Femur (tissue), 1 donor: ENCODE measurements at places on chromosomes 6 and 20.

DNA sequence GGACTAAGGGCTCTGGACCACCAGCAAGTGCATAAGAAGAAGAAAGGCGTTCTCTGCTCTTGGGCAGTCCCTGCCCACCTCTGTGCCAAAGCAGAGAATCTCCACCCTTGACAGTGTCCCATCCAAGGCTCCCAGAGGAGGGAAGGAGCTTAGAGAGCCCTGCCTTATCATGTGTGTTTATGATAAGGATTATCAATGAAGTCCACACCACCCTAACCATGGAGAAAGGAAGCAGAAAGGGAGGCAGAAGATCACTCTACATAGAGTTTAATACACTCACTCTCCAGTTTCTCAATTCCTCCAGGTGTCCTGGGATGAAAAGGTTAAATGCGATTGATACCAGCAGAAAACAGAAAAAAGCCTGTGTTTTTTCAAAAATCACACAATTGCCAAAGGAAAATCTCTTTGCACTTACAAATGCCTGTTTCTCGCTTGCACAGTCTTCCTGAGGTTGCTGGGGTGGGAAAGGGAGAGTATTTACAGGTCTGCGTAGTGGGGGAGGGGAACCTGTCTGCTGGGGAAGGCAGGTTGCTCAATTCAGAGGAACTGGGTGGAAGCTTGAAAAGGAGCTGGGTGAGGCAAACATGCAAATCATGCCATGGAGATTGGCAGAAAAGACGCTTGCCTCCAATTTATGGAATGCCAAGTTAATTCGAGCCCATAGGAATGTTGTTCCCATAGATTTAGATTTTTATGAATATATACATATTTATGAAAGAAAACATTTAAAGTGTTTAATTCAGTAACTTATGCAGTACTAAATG is 104.0 kb downstream of the EYA2 start:
- DNase-seq: no peak

GRCh38 chr6:56334937-56335336 is 87.6 kb upstream of the COL21A1 start:
- DNase-seq: no peak

- DNase-seq: no peak
Observed at GRCh38 chr6:124963416-124963785, 1.2 kb downstream of the RNF217 start.

DNA sequence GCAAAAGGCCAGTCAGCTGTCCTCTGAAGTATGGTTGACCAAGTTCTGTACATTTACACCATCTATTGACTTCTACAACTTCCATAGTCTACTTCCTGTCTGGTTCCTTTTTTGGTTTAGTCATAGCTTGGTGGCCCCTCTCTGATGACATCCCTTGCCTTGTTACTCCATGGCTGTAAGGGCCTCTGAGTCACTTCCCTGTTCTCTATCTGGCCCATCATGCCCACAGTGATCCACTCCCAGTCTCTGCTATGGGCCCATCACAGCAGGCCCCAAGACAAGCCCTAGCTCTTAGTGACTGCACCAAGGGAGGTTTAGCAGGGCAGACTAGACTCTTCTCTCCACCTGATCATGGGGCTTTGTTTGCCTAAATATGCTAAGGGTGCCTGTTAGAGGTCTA is 441.6 kb downstream of the HACE1 start:
- DNase-seq: peak; percentile 31

- DNase-seq: no peak
Observed at GRCh38 chr6:12014027-12014872, 2.1 kb downstream of the HIVEP1 start.

DNA sequence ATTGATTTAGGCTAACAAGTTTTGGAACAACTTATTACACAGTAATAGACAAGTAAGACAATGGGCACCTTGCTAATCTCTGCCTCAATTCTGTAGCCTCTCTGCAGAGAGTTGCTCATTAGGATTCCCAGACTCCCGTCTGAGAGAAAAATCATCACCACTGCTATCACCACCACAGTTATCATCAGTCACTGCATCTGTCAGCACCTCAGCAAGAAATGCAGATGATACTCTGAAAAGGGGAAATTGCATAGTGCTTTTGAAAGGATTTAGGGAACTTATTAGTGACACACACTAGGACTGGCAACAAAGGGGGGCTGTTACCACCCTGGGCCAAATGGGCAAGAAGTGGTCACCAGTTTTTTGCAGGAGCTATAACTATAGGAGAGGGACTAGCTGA is 39.9 kb downstream of the FOXA2 start:
- DNase-seq: no peak

DNA sequence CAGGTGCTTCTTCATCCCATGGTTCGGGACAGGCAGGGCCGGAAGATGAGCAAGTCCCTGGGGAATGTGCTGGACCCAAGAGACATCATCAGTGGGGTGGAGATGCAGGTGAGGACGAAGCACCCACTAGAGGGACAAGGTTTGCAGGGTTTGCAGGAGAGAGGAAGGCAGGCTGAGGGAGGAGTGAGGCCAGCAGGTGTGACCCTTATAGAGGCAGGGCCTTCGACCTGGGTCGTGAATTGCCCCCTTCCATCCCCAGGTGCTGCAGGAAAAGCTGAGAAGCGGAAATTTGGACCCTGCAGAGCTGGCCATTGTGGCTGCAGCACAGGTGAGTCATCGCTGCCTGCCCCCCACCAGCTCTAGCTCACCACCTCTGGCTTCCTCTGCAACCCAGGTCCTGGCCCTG is 8.4 kb downstream of the VARS2 start:
- DNase-seq: no peak

- DNase-seq: no peak
Observed at GRCh38 chr6:158556113-158556512, 3.8 kb upstream of the TMEM181 start.

DNA sequence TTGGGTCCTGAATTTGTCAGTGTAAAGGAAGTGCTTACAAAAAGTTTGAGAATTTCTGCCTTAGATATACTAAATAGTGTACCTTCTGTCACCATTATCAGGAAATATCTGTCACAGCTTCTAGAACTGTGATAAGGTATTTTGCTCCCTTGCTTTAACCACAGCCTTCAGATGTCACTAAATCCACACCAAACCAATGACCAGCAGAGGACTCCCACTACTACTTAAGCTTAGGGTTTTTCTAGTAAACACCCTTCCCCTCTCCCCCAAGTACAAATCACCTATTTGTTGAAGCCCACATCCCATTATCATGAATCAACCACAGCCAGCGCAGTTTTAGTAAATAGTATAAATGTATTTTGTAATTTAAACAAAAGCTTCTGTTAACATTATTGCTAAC is 8.6 kb upstream of the JPH2 start:
- no peak for DNase-seq
